ENCODE measurements at places on chromosomes 6 and 20.

DNA sequence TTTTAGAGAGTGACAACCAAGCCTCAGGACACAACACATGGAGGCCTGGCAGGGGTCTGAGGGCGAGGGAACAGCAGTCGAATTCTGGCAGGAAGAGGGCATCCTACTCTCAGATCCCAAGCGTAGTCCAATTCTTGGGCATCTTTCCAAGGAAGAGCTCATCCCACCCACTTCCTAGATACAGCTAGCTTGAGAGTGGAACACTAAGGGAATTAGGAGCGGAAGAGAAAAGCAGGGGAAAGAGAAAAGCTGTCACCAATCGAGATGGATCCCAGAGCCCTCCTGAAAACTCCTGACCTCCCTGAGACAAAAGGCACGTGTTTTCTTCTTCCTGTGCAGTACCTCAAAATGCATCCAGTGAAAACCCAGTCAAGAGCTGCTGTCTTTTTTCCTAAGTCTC is 67.1 kb downstream of the GFOD1 start:
- no peak for DNase-seq

- DNase-seq = no peak
Measured at GRCh38 chr6:130118236-130118635, 99.9 kb downstream of the L3MBTL3 start.

- DNase-seq = no peak
Measured at GRCh38 chr20:40464731-40465208, 224.3 kb downstream of the MAFB start.

DNA sequence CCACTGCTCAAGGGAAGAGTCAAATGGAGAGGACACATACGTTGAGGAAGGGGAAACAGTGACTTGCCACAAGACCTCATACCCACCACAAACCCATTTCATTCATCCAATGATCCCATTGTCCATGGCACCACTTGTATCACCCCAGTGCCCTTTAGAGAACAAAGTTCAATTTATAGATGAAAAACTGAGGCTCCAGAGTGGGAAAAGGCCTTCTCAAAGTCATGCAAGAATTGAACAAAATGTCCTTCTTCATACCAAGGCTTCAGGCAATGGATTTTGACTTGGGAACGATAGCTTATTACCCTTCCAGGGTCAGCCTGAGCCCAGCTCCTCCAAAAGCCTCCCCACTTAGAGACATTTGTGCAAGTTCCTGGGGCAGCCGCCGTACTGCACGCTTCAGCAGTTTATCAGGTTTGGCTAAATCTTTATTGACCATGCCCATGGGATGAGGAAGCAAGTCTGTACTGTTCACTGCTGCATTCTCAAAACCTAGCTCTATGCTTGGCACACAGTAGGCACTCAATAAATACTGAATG is 47.3 kb upstream of the MRPS10 start:
- DNase-seq = no peak

DNA sequence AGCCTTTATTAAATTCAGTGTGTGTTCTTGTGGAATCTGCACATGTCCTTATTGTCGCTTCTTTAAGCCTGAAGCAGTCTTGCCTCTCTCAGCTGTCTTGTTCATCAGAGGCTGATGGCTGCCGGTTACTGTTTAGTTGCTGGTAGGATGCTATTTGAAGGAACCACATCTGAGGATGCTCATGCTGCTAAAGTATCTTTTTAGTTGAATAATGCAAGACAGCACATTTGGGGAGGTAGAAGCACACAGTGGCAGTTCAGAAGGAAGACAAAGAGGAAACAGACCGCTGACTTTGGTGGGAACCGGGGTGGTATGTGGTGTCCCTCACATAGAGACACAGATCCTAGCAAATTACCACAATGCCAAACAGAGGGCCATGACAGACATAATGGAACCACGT is 144.2 kb upstream of the HDDC2 start:
- DNase-seq = no peak

DNA sequence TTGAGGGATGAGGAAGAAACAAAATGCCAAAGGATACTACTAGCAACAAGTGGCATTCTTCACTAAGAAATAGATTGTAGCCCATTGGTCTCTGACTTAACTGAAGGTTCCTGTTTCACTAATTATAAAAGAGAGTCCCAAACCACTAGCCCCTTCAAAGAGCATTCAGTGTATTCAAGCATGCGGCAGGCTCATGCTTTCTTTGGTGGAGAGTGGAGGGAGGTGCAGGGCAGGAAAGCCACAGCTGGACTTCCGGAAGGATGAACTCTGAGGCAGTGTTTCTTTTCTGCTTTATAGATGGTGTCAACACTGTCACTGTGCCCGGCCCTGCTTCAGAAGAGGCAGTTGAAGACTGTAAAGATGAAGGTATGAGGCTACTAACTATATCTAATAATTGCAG is 636.1 kb downstream of the KIF16B start:
- no peak for DNase-seq

- DNase-seq = no peak
Measured at GRCh38 chr6:1482381-1483166, 93.2 kb downstream of the FOXF2 start.

Measured in vagina (tissue), 2 donors.